MV-4-11 (cell line): ENCODE measurements at places on chromosomes 1 and 21.

GRCh38 chr1:226428791-226429461, 21.0 kb upstream of the PARP1 start:
- DNase-seq: no peak

- no peak for DNase-seq
These were observed 164.8 kb downstream of the PLPPR5 start for GRCh38 chr1:98839840-98840239.

DNA sequence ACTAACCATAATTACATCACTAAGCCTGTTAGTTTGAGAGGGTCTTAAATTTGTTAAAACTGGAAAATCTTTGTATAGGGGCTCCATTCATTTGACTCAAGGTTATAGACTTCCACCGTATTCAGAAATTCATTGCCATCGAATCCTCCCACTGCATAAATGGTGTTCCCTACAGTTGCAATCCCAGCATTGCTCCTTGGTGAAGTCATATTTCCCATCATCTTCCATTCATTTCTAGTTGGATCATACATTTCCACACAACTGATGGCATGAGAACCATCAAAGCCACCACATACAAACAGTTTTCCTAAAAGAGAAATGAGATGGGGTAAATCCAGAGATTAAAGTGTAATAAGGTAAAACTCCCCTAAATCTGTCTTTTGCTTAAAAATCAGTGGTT, 19.1 kb downstream of the IVNS1ABP start:
- no peak for DNase-seq

GRCh38 chr1:168266644-168267186, 14.0 kb upstream of the TBX19 start:
- DNase-seq: no peak
